ENCODE measurements at places on chromosomes 2 and 18.

GRCh38 chr2:119062179-119062578 lies 96.4 kb downstream of the C1QL2 start:
- no peak for DNase-seq

DNA sequence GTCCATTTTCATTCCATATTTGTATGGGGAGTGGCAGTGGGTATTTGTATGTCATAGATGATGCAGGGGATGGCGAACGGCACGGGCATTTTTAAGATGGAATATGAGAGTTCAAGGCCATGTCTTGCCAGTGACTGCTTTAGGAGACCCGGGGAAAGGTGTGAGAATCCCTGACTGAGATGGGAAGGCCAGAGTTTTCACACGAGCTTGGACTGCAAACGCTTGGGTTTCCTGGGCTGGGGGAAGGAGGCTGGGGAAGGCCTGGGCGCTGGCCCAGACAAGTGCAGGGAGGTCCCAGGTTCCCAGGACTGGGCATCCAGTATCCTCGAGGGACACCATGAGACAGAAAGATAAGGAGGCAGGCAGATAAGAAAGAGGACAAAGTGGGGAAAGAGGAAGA lies 35.2 kb downstream of the CNGA3 start:
- DNase-seq, result no peak

DNA sequence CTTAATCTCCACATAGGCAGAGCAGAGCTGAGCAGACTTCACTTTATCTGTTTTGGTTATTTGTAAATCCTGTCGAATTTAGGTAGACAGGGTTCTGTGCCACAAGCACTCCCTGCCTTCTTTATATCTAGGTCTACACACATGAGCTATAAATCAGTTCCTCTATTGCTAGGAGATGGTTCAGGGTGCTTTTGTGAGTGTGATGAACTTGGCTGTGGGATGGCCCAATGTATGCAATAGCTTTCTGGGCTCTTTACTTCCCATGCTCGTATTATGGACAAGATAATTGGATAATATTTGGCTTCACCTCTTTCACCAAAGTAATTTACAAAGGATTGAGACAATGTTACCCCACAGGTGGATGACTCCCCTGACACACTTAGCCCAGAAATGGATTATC lies 72.2 kb downstream of the PLB1 start:
- DNase-seq, result no peak

GRCh38 chr2:221283896-221284545 lies 288.1 kb downstream of the EPHA4 start:
- no peak for DNase-seq

- peak; percentile 71 for DNase-seq
These were observed 34.4 kb downstream of the ITGA6 start for GRCh38 chr2:172461591-172462372.

DNA sequence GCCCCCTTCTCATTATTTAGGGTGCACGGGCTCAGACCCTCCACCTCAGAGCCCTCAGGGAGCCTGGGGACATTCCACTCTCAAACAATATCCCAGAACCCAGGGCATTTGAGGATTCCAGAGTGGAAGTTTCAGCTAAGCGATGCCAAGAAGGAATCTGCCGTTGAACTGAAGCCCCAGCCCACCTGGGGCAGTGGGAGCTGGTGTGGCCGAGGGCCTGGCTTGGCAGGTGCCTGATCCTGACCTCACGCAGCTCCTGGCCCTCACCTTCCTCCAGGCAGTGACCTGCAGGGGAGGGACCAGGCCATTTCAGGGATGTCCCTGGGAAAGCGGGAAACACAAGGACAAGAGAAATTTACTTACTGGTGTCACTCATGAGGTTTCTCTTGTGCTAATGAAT lies 58.2 kb downstream of the ACKR3 start:
- DNase-seq, result no peak

- no peak for DNase-seq
These were observed 229.7 kb downstream of the ANKRD36B start for GRCh38 chr2:97359861-97360584.

GRCh38 chr2:101249826-101250225 lies 2.9 kb upstream of the CNOT11 start:
- DNase-seq, result no peak

DNA sequence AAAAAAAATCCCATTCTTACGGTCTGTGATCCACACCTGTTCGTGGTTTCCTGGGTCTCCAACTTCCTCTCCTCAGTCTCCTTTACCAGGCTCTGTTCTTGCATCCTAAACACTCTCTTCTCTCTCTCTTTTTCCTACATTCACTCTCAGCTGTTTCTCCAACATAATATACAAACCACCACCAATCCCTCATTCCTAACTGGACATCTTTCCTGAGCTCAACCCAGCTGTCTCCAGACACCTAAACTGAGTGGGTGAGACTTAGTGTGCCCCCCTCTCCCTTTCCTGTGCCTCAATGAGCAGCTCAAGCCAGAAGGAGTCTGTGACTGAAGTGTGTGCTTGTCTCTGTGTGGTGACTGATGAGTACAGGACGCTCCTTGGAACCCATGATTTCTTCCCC lies 59.4 kb downstream of the LIPG start:
- DNase-seq, result no peak

GRCh38 chr18:48679236-48679635 lies 140.4 kb downstream of the CTIF start:
- DNase-seq, result no peak

DNA sequence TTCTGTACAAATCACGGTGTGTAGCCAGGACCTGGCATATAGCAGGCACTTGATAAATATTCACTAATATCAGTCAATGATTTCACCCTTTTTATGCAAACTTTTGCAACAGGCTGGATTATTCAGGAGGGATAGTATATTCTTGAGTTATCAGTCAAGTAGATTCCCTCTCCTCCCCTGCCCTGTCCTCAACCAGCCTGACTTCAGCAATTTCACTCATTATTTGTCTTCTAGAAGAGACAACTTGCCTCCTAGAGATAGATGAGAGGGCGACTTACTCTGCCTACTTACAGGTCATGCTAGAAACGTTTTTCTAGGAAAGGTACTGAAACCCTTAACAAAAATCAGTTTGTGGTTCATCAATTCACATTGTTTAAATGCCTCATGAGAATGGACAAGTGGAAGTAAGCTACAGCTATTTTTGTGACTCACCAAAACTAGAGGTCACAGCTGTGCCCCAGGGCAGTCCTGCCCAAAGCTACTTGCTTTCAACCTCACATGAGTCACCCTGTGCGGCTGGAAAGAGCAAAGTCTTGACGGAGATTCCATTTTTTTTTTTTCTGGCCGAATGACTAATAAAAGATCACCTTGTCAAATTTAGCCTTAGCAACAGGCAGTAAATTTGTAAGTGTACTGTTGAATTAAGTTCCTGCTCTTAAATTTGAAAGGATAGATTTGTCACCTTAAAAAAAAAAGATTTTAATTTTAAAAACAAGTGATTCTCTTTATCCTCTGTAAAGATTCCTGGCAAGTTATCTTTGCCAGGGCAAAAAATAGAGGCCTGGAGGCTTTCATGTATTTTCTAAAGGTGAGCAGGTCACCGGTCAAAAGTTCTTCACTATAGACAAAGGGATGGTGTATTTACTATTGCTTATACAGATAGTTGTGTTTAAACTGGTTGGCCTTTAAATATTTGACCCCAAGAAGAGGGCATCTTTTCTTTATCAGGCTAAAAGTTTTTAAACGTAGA lies 109.0 kb upstream of the SLC35G4 start:
- DNase-seq, result no peak

- no peak for DNase-seq
These were observed 60.3 kb upstream of the CREB1 start for GRCh38 chr2:207469451-207469850.

- peak; percentile 7 for DNase-seq
These were observed 46.0 kb upstream of the SERTAD2 start for GRCh38 chr2:64699712-64700111.

DNA sequence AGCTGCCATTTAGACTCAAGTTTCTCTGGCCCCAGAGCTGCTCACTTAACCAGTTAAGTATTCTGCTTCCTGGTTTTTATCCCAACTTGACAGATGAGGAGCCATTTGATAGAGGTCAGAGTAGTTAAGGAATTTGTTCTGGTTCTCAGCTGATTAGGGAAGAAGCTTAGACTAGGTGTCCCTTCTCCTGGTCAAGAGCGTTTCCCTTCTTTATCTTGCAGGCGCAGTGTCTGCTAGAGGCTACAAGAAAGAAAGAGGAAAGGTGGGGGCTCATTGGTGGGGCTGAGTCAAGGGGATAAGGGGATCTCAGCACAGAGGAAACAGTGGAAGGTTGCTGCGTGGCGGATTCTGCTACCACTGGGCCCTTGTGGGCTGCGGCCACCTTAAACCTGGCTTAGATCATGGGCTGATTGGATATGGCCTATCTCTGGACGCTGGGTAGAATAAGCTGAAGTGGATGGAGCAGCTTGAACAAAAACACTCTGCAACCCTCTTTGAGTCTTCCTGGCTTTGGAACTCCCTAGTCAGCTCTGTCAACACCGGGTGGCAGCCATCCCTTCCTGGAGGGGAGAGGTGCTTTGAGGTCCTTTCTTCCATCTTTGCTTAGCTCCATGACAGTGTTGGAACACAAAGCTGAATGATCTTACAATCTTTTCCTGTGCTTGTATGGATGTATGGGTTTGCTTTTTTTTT lies 70.8 kb downstream of the QPCT start:
- DNase-seq, result no peak

DNA sequence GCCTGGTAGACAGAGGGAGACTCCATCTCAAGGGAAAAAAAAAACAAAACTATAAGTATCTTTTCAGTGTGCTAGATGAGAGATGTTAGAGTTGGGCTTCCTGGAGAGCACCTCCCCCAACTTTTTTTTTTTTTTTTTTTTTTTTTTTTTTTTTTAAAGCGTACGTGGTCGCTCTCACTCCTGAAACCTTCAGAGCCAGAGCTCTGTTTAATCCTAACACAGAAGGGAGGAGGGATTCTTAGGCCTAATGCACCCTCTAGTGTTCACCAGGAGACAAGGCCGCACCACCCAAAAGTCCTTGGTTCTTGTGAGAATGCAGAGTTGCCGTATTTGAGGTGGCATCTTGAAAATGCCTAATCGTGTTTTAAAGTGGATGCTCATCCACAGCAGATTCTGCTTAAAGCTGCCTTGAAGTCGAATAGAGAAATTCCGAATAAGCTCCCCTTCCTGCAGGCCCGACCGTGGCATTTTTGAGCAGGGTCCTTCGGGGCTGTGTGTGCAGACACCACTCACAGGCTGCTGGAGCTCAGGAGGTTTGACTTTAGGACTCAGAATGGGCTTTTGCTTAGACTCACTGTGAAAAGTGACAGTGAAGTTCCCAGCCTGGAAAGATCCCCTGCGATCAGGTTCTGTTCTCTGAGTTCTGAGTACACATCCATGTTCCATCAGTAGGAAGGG lies 252.6 kb downstream of the AGAP1 start:
- peak; percentile 15 for DNase-seq

GRCh38 chr2:18566145-18566769 lies 5.8 kb upstream of the RDH14 start:
- DNase-seq, result no peak

DNA sequence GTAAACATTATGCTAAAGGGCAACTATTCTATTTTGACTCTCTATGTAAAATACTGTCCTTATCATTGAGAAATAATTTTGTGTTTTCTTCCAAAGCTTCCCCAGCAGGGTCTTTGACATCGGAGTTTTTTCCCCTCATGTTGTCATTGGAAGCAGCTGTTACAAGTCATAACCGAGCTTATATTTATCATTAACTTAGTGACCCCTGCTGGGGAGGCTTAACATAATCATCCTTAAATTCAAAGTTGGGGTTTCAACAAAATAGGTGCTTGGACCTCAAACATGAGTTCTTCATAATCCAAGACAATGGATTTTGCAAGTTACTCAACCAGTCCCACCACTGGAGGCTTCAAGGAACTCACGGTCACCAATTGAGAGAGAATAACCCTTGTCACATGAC lies 330.9 kb downstream of the DCC start:
- no peak for DNase-seq

DNA sequence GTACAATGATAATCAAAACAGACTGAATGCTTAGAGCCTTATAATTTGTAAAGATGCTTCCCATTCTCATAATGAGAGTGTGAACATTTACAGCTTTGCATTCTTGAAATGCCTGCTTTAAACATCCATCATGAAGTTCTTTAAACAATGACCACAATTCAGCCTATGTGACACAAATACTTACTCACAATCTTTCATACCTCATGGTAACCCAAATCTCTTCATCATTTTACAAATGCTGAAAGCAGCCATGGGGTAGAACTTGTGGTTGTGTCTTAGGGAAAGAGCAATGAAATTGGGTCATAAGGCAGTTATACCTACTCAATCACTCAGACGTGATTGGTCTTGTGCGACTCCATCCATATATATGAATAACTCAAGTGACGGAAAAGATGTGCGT lies 140.7 kb downstream of the RND3 start:
- DNase-seq, result no peak

DNA sequence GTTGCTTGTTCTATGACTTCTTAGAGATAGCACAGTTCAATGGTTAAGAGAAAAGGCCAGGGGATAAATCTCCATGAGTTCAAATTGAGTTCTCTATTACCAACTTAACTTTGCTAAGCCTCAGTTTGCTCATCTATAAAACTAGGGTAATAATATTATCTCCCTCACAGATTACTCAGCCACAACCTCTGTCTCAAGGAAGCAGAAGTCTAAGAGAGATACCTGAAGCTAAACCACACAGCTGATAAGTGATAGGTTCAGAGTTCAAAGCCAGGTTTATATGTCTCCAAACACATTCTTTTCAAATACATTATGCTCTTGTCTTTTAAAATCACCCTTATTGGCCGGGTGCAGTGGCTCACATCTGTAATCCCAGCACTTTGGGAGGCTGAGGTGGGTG lies 287.7 kb downstream of the NBAS start:
- DNase-seq, result no peak

DNA sequence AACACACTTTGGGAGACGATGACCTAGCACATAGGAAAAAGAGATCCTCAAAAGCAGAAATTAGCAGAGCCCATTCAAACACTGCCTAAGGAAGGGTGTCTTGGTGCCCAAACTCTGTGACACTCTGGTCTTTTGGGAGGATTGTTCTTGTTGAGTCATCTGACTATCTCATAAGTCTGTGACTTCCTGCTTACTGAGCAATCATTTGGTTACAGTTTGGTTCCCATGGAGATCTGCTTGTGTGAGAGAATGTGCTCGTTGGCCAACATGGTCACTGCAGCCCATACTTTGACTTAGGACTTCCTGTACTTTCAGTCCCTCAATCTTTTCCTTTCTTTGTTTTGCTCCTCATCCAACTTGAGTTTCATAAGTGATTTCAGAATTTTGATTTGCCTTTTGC lies 602.9 kb downstream of the NYAP2 start:
- no peak for DNase-seq

- no peak for DNase-seq
These were observed 18.1 kb downstream of the CD8A start for GRCh38 chr2:86772611-86773010.

DNA sequence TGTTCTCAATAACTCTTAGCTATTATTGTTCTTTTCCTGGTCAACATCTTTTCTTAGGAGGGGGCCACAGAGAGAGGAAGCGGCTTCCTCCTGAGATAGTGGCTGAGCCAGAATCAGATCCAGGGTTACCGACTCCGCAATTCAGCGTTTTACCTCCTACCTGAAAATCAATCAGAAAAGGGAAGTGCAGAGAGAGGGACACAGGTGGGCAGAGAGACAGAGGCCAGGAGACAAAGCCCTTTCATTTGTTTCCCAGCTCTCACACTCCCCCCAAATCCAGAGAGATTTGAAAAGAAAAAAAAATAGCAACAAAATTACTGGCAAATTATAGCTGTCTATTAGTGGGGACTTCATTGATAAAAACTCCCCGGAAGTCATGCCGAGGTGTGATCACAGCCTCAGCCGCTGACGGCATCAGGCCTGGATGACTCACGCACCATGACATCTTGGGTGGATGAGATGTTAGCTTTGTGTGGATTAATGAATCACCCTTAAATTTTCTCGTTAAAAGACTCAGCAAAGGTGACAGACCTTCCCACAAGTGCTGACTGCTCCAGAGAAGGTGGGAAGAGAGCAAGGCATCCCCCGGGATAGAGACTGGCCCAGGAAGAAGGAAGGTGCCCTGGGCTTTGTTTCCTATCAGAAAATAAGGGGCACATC lies 120.7 kb downstream of the LOXHD1 start:
- no peak for DNase-seq

Measured in stimulated activated CD4-positive, alpha-beta T cell treated with anti-CD3 and anti-CD28 coated beads, Interleukin-2, amount 100 ng/mL, for 48 hours (primary cell).